Inflammatory macrophage treated with lipopolysaccharide for 1 hour (primary cell): ENCODE measurements at places on chromosomes 6 and 20.

DNA sequence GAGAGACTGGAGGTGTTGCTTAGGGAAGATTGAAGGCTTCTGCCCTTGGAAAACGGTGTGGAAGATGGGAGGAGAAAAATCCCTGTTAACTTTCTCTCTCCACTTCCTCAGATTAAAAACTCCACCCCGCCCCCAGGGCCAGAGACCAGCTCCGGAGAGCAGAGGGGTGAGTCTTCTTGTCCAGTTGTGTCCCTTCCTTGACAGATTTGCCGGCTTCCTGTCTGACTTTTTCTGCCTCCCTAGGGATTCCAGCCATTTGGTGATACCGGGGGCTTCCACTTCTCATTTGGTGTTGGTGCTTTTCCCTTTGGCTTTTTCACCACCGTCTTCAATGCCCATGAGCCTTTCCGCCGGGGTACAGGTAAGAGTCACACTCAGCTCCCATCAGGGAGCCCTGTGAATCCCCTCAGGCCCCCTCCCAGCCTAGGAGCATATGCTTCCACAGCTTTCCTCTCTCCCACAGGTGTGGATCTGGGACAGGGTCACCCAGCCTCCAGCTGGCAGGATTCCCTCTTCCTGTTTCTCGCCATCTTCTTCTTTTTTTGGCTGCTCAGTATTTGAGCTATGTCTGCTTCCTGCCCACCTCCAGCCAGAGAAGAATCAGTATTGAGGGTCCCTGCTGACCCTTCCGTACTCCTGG, 1.7 kb downstream of the RNF5 start:
- no peak for DNase-seq

DNA sequence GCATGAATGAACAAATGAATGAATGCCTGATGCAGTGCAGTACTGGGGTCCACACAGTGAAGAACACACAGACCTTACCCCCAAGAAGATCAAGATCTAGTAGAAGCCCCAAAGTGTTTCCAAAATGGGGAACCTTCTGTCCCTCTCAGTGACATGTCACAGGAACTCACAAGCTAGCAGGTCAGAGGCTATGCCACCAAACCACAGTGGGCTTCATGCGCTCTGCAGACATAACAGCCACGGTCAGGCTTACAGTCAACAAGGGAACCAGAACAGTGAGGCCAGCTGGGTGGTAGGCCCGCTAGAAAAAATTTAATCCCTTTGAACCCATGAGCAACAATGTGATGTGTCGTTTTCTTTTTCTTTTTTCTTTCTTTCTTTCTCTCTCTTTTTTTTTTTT, 20.2 kb upstream of the ARFGEF2 start:
- DNase-seq: no peak

GRCh38 chr6:73691512-73691911, 4.5 kb upstream of the CD109 start:
- no peak for DNase-seq

DNA sequence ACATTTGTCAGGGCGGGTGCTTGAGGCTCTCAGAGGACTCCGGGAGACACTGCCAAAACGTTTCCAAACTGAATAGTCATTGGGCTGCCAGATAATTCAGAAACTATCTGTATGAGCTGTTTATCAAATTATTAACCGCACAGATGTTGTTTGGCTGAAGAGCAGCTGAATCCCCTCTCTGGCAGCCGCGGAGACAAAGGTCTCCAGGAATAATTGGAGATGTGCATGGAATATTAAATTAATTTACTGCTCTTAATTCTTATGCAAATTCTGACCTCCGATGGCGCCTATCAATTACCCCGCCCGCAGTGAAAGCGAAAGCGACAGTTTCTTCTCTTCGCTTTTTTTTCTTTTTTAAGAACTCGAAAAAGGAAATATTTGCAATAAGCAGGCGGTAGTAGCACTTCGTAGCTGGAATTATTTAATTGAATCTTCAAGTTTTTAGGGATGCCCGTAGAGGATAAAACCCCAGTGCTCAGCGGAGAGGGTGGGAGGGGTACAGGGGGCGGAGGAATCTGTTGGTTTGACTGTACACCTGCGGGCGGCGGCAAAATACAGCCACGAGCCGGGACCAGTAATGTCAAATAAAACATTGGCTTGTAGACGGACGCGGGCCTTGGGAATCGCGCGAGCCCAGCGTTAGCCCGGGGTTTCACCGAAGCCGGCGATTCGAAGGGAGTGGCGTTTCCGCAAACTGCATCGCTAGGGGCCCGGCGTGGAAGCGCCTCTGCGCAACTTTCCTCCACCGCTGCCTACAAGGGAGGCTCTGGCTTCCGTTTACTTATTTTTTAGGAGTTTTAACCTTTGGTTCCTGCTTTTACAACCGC, 6.2 kb downstream of the LINC00237 start:
- DNase-seq: peak; percentile 65

DNA sequence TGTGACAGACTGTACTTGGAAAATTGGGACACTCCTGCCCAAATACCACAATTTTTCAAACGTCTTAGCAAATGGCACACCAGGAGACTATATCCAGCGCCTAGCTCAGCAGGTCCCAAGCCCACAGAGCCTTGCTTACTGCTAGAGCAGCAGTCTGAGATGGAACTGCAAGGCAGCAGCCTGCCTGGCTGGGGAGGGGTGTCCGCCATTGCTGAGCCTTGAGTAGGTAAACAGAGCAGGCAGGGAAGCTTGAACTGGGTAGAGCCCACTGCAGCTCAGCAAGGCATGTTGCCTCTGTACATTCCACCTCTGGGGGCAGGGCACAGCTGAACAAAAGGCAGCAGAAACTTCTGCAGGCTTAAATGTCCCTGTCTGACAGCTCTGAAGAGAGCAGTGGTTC, 1003.3 kb upstream of the MAP3K7 start:
- no peak for DNase-seq

- no peak for DNase-seq
These were observed 153.6 kb downstream of the COL21A1 start for GRCh38 chr6:56093776-56094175.

- no peak for DNase-seq
These were observed 16.3 kb downstream of the LRRC1 start for GRCh38 chr6:53811082-53811481.

- DNase-seq: no peak
These were observed 96.8 kb upstream of the NFATC2 start for GRCh38 chr20:51639206-51639832.

DNA sequence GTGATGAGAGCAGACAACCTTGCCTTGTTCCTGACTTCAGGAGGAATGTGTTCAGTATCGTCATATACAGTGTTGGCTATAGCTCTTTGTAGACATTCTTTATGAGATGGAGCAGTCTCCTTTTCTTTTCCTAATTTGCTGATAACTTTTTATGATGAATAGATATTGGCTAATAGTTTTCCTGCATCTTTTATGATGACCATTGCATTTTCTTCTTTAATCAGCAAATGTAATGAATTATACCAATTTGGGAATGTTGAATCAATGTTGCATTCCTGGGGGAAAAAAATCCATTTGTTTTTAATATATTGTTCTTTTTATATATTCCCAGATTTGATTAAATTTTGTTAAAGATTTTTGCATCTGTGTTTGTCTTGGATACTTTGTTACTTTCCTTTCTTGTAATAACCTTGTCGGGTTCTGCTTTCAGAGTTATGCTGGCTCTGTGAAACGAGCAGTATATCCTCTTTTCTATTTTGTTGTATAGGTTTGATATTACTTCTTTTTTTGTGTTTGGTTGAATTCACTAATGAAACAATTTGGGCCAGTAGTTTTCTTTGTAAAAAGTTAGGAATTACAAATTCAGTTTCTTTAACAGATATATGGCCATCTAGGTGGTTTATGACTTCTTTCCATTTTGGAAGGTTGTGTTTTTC, 23.9 kb downstream of the KDM1B start:
- peak; percentile 19 for DNase-seq

GRCh38 chr6:43475516-43475915, 1.9 kb upstream of the TJAP1 start:
- DNase-seq: no peak

DNA sequence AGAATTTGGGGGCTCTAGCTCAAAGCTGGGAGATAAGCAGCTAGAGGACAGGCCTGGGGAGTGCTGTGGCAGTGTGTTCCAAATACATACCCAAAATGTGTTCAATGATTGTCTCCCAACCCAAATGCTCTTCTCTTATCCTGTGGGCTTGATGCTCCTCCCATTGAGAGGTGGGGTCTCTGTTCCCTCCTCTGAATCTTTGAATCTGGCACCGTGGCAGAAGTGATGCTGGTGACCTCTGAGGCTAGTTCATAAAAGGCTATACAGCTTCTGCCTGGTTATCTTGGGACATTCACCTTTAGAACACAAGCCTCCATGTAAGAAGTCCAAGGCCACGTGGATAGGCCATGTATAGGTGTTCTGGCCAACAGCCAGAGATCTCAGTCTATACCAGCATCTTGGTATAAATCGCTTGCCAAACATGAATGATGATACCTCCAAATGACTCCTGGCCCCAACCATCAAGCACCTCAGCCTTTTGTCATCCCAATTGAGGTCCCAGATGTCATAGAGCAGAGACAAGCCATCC, 15.9 kb upstream of the MYBL2 start:
- no peak for DNase-seq

- DNase-seq: no peak
These were observed 838.4 kb downstream of the DHX35 start for GRCh38 chr20:39800548-39800947.

DNA sequence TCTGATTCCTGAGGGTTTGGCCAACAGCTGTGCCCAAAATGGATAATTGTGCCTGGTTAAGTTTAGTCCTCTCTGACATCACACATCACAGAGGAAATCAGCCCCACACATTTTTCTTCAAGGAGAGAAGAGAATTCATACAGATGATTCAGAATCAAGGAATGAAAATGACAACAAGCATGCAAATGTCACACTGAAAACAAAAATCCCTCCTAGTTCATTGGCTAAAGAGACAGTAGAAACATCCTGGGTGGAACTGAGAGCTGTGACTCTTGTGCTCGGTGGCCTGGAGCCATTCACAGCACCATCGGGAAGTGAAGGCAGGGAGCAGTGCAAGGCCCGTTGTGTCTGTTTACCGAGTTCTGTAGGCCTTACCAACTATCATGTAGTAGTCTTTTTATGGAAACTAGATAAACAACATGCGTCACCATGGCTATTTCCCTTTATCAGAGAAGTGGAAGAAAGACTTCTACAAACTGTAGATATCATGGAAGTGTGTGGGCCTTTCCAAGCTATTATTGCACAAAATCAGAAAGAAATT, 81.7 kb upstream of the TENT5A start:
- no peak for DNase-seq

DNA sequence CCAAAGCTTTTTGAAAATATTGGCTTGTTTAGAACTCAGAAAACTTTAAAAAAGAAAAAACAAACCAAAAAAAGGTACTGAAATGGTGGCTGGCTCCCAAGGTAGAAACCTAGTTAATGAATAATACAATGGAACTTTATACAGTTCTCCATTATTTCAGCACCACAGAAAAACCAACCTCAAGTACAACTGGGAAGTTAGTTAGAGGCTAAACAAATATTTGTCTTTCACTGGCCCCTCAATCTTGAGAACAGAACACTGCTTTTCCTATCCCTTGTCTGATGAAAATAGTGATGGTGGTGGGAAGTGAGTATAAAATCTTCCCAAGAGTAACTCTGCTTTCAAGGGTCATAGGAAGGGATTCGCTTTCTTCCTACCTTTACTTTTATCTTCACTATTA, 126.5 kb downstream of the REV3L start:
- no peak for DNase-seq

GRCh38 chr20:3473944-3474343, 3.1 kb downstream of the ATRN start:
- no peak for DNase-seq

DNA sequence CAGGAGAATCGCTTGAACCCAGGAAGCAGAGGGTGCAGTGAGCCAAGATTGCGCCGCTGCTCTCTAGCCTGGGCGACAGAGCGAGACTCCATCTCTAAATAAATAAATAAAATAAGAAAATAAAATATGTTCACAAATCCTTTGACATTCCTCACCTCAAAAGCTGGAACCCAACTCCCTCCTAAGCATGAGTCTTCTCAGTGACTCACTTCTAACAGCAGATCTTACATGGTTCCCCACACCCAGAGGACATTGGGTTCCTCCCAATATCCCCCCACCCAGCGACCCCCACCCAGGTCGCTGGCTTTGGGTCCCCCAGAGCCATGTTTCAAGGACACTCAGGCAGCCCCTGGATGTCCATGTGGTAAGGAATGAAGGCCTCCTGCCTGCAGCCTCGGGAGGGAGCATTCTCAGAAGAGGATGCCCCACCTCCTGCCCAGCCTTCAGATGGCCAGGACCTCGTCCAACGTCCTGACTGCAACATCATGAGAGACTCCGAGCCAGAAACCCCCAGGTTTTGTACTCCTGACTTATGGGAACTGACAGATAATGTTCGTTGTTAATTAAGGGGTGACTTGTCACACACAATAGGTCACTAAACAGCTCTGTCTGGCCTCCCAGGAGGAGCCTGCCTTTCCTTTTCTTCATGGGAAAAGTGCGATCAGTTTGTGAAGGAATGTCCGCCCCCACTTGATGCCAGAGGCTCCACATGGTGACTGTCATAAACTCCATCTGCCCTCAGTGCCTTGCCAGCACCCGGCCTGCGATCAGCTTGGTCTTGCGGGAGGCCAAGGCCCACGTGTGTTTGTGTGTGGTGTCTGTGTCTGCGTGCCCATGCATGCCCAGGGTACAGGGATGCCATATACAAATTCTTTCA, 10.1 kb upstream of the GMEB2 start:
- DNase-seq: no peak

DNA sequence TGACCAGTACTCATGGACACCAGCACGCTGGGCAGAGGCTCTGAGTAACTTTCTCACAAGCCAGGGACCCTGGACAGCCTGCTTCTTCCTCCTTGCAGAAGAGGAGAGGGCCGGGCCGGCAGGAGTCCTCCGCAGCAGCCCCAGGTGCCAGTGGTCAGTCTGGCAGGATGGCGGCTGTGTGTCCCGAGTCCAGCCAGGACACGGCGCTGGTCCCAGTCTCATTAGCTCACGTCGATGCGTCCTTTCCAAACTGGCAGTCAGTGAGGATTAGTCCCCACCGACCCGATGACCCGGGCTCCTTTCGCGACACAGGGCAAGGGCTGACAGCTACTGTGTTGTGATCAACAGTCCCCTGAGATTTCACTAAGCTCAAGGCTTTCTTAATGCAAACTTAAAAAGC, 267.0 kb downstream of the TAF4 start:
- DNase-seq: no peak
